NCI-H187 treated with DMSO at 0.1 percent for 48 hours (cell line): ENCODE measurements at places on chromosomes 3 and 15.

DNA sequence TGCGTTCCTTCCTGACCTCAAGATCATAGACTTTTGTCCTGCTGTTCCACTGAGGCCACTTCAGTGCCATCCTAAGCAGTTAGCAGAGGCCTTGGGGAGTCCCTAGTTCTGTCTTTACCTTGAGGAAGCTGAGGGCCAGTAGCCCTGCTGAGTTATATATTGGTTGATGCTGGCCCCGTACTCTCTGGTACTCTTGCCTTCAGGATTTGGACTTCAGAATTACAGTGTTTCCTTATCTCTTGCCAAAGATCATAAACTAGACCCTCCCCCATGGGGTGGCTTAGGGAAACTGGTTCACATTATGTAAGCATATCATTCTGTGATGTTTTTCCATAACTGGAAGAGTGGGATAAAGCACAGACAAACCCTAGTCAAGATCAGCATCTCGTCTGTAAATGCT, 33.2 kb downstream of the KBTBD12 start:
- DNase-seq, result no peak

- no peak for DNase-seq
Observed at GRCh38 chr3:186124592-186124991, 15.7 kb upstream of the ETV5 start.

DNA sequence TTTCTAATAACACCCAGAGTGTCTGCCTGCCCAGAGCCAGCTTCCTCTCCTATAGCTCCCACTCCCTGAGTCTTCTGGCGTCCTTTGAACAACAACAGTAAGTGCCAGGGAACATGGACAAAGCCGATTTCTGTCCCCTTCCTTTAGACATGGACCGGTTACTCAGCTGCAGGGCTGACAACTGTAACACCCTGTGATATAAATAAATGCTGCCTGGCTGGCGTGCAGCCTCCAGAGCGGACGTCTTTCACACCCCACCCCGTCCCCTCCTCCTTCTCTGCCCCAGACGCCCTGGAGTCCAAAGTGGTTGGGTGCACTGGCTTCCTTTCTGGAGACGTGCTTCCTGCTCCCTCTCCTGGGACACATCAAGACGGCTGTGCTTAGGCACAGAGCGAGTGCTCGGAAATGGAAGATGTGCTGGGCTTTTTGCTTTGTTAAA, 281.9 kb upstream of the LRRFIP2 start:
- DNase-seq, result peak; percentile 16

DNA sequence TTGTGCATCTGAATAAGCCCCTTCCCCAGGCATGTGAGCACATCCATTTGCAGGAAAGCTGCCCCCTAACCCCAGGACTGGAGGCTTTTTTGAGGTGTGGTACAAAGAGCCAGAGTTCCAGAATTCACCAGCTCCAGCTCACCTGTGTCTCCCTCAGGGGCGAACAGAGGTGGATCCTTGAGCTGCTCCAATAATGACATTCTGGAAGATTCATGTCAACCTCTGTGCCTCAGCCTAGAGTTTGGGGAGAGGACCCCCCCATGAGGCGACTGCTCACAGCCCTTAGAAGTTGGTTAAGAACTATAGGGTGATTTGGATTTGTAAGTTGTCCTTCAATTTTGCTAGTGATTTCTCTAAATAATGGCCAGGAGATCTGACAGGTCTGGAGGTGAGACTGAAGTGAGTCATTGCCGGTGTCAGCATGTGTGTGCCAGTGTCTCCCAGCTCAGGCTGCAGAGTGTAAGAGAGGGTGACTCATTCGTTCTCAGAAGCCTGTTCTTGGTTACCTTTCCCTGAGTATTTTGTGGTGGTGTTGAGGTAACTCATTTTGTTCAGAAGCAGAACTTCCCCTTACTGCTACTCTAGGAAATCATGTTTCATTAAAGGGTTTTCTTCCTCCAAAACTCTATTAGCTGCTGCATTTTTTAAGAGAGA, 136.9 kb upstream of the TOPAZ1 start:
- DNase-seq, result no peak

GRCh38 chr15:64720188-64720587, 55.2 kb downstream of the RBPMS2 start:
- no peak for DNase-seq

- DNase-seq, result no peak
Observed at GRCh38 chr3:18424213-18424728, 868 bp downstream of the SATB1 start.

DNA sequence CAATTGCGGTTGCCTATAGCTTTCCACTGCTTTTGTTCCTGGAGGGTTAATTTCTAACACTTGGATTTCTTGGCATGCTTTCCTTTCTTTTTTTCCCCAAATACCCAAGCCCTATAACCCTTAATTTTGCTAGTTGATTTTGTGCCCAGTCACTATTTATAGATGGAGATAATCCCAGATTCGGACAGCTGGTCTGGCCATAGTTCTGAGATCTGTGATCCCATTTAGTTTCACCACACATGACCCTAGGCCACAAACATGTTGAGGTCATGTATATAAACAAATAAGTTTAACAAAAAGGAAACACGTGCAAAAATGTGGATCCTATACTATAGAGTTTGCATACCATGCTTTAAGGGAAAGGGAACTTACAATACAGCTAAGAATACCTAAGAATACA, 111.4 kb downstream of the ZMAT3 start:
- no peak for DNase-seq

- no peak for DNase-seq
Observed at GRCh38 chr3:101512396-101512645, 691 bp downstream of the SENP7 start.

GRCh38 chr15:28873585-28874190, 12.1 kb upstream of the APBA2 start:
- DNase-seq, result no peak

DNA sequence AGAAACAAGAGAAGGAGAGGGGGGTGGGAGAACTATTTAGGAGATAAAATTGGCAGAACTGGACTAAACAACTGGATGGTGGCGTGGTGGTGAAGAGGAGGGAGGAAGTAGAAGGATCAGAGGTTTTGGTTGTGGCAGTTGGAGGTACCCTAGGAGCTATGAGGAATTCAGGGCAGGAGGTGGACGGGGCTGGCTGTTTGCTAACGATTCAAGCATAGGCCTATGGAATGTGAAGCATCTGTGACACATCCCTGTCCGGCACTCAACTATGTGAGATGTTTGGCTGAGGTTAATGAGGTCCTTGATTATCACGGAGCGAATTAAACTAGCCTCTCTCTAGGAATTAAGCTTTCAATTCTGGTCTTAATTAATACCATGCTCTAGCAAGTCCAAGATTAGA, 13.5 kb downstream of the TARS3 start:
- no peak for DNase-seq

GRCh38 chr3:14345496-14346150, 56.8 kb upstream of the SLC6A6 start:
- DNase-seq, result no peak

GRCh38 chr3:154129625-154130024, 8.4 kb downstream of the ARHGEF26 start:
- no peak for DNase-seq

- no peak for DNase-seq
Observed at GRCh38 chr15:75779504-75779903, 63.7 kb upstream of the UBE2Q2 start.

GRCh38 chr3:159170436-159171003, 368.7 kb downstream of the MFSD1 start:
- no peak for DNase-seq

DNA sequence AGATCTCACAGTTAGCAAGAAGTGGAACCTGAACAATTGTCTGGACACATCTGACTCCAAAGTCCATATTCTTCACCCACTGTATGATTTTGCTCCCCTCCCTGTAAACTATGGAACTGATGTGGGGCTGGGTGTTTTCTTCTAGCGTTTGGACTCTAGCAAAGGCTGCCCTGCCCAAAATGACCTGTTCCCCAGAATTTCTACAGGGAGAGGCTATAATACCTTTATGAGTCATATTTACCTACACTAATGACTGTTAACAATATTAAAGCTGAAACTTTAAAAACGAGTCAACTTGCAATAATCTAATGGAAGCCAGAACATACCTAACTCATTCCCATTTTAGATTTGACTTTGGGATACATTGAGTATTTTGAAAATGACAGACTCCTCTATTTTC, 531.2 kb upstream of the CFAP20DC start:
- no peak for DNase-seq

DNA sequence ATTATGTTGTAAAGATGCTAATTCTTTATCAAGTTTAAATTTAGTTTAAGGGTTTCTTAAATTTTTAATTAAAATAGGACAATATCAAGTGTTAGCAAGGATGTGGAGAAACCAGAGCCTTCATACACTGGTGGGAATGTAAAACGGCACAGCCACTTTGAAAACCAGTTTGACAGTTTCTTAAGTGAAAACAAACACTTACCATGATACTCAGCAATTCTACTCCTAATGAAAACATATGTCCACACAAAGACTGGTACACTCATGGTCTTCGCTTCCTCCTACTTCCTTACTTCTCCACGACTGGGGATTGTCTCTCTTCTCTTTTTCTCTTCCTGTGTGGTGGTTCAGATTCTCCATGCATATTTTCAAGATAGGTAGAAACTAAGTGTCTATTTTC, 9.2 kb downstream of the SKIC8 start:
- DNase-seq, result no peak

GRCh38 chr3:50572158-50572557, 2.8 kb downstream of the HEMK1 start:
- DNase-seq, result peak; percentile 7

GRCh38 chr3:53890726-53891475, 758 bp downstream of the SELENOK start:
- DNase-seq, result no peak

- no peak for DNase-seq
Observed at GRCh38 chr15:78203346-78204225, 30.8 kb downstream of the ACSBG1 start.

DNA sequence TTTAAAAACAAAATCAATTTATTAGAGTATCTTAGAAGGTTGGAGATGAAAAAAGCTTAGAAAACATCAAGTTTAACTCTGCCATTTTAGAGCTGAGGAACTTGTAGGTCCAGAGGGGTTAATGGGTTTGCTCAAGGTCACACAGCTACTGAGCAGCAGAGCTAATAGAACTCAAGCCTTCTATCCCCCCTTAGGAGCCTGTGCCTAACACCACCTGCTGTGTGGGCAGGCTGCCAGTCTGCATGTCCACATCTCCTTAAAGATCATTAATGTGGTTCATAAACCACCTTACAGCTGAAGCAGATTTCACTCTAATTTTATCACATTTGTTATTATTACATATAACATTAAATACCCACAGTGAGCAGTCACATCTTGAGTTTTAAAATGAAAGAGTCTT, 14.1 kb upstream of the SLC35G2 start:
- no peak for DNase-seq

GRCh38 chr3:4750306-4750968, 228.8 kb upstream of the BHLHE40 start:
- no peak for DNase-seq

DNA sequence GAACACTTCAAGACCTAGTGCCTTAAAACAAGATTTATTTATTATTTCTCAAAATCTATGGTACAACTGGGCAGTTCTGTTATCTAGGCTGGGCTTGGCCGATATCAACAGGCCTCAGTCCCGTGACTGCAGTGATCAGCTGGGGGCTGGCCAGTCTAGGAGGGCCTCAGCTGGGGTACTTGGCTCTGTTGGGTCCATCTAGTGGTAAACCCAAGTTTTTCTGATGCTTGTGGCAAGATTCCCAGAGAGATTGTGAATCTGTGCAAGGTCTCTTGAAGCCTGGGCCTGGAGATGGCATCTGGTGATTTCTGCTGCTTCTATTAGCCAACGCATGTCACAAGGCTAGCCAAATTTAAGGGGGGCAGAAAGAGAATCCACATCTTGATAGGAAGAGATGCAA, 482.4 kb upstream of the SGO1 start:
- no peak for DNase-seq

GRCh38 chr3:154901278-154901677, 178.8 kb upstream of the MME start:
- no peak for DNase-seq

DNA sequence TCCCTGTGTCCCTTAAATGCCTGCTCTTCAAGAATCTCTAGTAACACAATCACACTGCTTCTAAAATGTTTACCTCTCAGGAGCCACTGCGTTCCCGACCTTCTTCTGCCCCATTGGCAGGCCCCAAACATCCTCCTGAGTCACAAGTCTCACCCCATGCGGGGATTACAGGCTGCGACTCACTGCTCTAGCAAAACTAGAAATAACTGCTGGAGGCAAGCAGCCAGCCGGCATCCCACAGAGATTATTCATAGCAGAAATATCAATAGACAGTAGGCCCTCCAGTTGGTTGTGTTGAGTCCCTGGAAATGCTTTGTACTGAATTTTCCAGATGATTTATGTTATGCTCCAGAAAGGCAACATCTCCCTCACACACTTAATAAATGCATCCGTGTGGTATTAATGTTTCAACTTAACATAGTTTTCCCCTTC, 64.8 kb downstream of the RFTN1 start:
- DNase-seq, result no peak

DNA sequence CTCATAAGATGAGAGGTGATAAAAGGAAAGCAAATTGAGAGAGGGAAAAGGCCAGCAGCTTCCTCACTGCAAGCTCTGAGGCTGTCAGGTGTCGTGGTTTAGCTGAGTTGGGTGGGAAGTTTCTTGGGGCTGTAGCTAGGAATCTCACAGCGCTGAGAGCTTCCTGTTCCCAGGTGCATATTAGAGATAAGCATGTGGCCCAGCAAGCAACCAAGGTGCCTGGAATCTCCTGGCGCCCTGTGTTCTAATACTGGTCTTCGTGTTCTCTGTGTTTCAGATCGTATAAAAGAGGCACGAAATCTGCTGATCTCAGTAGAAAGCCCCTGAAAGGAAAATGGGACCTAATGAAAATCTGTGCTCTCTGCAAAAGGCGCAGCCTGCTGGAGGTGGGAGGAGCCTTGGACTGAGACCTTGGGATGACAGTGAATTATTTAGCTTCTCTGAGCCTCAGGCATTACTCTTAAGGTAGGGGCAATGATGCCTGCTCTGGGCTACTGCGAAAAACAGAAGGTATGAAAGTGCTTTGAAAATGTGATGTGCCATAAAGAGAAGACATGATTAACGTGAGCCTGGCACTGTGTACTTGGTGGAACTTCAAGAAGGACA, 499.9 kb downstream of the TBL1XR1 start:
- no peak for DNase-seq

- DNase-seq, result no peak
Observed at GRCh38 chr3:133514418-133514817, 59.1 kb upstream of the CDV3 start.

DNA sequence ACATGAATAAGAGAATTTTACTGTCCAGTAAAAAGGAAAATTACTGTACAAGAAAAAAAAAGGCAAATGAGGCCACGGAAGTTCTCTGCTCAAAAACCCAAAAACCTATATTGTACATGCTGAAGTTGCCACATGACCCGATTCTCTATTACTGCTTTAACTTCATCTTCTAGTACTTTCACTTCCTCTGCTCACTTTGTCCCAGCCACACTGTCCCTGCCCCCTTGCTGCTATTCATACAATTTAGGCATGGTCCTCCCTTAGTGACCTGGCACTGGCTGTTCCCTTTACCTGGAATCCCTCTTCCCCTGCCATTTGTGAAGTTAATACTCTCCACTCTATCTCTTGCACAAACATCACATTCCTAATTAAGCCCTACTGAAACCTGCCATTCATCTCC, 457.4 kb downstream of the MAGI1 start:
- no peak for DNase-seq

- DNase-seq, result no peak
Observed at GRCh38 chr3:191966556-191966955, 505.6 kb downstream of the PYDC2 start.
